ENCODE measurements at places on chromosomes 5 and 9. TPM values are rescaled to one million over a fixed set of nuclear protein-coding genes. Genes with fewer than 3 reads are reported as not detected.
A peak's percentile ranks its signal among the peaks of the same experiment; 100 is the strongest.

- DNase-seq = no peak
- no peaks in the 10 kb centered on the region for H3K27me3 ChIP-seq
- no peaks in the 10 kb centered on the region for H3K4me1 ChIP-seq
- no peak overlapping the region for H3K4me3 ChIP-seq
- H3K36me3 ChIP-seq = no peaks in the 10 kb centered on the region
- H3K27ac ChIP-seq = no peak overlapping the region
Measured at GRCh38 chr5:122431298-122431697, 119.3 kb downstream of the SNCAIP start.

DNA sequence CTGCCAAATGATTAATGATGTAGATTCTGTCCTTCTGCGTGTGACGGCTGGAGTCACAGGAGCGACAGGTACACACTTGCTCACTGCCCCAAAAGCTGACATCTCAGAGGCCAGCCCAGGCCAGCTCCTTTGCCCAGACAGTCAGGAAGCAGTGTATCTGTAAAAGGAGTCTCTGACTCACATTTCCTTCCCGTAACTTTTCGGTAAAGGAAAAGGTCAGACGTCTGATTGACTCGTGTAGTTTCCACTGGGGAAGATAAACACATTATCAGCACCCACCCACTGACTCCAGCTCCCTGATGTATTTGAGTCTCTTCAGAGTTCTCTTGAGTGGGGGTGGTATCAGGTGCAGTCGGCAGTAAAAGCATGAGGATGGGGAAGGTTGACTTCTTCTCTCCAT lies 64.4 kb upstream of the WWC1 start:
- no peaks in the 10 kb centered on the region for H3K27me3 ChIP-seq
- no peak overlapping the region for H3K4me3 ChIP-seq
- DNase-seq = no peak
- H3K27ac ChIP-seq = peak overlapping the region; percentile 24
- H3K4me1 ChIP-seq = no peaks in the 10 kb centered on the region

DDX46 gene
- 48.0 TPM for total RNA-seq

DNA sequence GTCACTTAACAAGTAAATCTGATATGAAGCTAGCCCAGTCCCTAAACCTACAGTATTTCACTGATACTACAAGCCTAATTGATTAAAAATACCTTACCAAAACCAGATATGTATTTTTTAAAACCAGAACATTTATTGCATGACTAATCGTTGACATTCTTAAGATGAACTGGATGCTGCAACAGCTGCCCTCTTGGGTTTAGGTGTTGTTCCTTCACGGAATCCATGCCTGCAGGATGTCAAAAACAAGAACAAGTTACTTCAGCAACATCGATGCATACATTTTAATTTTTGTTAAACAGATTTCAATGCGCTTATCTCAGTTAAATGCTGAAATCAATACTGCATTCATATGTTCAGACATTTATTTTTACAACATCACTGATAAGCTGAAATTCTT lies 2.7 kb downstream of the RPL37 start:
- H3K4me1 ChIP-seq = peaks cover 40% of the 10 kb centered on the region
- peak overlapping the region; percentile 86 for H3K4me3 ChIP-seq
- H3K27ac ChIP-seq = no peak overlapping the region

- H3K36me3 ChIP-seq = peaks cover 37% of the 10 kb centered on the region
- no peak overlapping the region for H3K27ac ChIP-seq
- peaks cover 24% of the 10 kb centered on the region for H3K4me1 ChIP-seq
- DNase-seq = no peak
Measured at GRCh38 chr5:1501372-1502045, 22.3 kb downstream of the LPCAT1 start.

GRCh38 chr5:14364096-14364495 lies 217.5 kb upstream of the OTULINL start:
- H3K4me1 ChIP-seq = no peaks in the 10 kb centered on the region
- no peak for DNase-seq
- no peaks in the 10 kb centered on the region for H3K27me3 ChIP-seq
- no peak overlapping the region for H3K4me3 ChIP-seq
- no peak overlapping the region for H3K27ac ChIP-seq
- H3K36me3 ChIP-seq = no peaks in the 10 kb centered on the region
